Stimulated activated CD8-positive, alpha-beta memory T cell treated with anti-CD3 and anti-CD28 coated beads, Interleukin-2, amount 100 ng/mL, for 48 hours (primary cell): ENCODE measurements at places on chromosomes 3 and 15.
A peak's percentile ranks its signal among the peaks of the same experiment; 100 is the strongest.

DNA sequence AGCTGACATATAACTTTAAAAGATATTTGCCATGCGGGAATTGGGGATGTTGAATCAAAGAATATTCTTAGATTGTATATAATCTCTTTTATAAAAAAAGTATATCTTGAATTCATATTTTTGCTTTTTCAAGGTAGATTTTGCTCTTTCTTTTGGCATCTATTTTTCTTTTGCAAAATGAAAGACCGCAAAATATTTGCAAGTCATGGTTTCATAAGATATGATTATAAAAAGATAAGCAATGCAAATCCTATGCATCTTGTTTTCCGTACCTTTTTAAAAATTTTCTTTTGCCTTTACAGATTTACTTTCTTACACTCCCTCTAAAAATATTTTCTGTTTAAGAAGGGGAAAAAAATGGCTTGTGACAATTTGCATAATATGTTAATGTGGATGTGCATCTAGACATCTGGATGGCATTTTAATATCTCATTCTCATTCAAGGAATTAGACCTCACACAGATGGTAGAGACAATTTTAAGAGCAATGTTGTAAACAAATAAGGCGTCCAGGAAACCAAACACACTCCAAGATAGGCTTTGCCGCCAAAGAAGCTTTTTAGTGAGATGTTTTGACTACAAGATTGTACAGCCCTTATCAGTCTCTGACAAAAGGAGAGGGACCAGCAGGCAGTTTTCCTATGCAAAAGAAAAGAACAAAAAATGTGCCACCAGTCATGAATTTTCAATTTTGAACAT lies 371.1 kb downstream of the CHL1 start:
- no peak for DNase-seq

DNA sequence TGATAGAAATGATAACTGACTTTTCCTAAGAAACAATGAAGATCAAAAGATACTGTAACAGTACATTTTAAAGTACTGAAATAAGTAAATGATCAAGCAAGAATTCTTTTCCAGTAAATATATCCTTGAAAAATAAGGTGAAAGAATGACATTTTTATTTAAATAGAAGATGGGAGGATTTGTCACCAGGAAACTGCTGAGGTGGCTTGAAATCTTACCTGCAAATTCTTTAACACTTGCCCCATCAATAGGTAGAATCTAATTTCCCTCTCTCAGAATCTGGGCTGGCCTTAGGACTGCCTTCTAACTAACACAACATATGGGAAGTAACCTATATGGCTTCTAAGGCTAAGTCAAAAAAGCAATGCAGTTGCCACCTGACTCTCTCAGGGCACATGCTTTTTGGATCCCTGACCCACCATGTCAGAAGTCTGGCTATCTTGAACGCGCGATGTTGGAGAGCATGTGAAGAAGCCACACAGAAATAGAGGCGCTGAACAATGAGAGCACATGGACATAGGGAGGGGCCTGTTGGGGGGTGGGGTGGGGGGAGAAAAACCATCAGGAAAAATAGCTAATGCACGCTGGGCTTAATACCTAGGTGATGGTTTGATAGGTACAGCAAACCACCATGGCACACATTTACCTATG lies 11.5 kb downstream of the ACSBG1 start:
- DNase-seq: no peak

GRCh38 chr3:30871720-30872119 lies 22.7 kb downstream of the GADL1 start:
- no peak for DNase-seq

- no peak for DNase-seq
Observed at GRCh38 chr3:46206282-46207015, 1.7 kb downstream of the CCR1 start.

- DNase-seq: no peak
Observed at GRCh38 chr3:50612970-50613846, 1.6 kb upstream of the CISH start.

DNA sequence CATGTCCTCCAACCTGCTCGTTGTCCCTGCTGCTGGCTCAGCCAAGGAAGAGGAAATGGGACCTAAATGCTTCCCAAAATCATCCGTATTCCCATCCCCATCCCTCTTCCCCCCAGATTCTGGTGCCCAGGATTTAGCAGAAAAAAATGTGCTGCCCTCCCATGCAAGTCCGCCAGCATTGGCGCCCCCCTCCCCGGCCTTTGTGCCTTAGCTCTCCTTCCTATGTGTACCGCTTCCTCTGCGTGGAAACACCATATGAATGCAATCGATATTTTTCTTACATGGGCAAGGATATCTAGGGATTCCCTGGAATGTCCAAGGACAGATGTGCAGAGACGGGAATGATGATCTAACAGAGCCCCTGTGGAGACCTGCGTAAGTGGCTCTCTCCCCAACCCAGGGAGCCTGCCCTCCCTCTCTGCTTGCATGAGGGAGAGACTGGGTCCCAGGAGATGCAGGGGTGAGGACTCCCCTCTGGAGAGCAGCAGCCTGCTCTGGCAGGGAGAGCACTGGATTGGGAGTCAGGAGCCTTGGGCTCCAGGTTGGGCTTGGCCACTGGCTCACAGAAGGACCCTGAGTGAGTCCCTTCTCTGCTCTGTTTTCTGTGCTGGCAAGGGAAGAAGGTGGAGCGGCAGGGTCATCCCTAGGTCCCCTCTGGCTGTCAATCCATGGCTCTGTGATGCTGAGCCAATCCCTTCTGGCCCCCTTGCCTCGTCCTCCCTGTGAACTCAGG lies 227.2 kb downstream of the XXYLT1 start:
- DNase-seq: no peak

GRCh38 chr3:48039487-48040190 lies 23.4 kb upstream of the MAP4 start:
- DNase-seq: no peak

DNA sequence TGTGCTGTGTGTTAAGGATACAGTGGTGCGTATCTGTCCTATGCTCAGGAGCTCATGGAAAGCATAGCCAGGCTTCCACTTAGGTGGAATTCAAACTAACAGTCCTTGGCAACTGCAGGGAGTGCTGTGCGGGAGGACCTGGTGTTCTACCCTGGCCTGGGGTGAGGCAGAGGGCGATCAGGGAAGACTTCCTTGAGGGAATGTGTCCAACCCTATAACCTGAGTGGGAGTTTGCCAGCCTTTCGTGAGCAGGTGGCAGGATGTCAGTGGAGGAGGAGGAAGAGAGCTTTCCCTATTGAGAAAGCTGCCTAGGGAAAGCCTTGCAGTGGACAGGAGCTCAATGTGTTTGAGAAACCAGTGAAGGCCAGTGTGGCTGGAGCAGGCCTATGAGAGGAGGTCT lies 271.1 kb upstream of the C2CD4B start:
- no peak for DNase-seq

DNA sequence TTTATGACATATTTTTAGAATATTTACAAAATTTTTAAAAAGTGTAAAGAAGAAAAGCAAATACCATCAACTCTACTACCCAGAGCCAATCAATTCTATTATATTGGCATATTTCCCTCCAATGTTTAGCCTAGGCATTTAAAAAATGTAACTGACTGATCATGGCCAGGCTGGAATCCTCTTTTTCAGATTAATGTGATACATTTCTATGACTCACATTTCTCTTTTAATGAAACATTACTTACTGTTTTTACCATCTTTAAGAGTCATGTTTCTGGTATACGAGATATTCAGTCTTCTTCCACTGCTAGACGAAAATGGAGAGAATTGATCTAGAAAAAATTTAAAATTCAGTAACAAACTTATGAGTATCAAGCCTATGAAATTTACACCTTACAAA lies 53.4 kb upstream of the DCUN1D1 start:
- DNase-seq: no peak

DNA sequence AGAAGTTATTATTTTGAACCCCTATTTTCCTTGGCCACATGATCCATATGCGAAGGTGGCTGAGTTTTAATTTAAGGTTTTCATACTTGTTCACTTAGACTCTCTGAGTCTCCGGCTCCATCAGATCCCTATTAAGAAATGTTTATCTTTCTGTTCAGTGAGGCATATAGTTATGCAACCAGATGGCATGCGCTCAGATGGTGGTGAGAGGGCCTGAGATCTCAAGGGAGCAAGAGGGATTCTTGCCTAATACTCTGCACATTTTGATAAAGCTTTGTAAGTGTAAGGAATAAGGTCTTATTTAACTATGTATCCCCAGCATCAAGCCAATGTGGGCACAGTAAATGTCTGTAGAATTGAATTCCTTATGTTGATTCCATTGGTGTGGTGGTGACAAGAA lies 78.9 kb upstream of the DPH6 start:
- DNase-seq: no peak

DNA sequence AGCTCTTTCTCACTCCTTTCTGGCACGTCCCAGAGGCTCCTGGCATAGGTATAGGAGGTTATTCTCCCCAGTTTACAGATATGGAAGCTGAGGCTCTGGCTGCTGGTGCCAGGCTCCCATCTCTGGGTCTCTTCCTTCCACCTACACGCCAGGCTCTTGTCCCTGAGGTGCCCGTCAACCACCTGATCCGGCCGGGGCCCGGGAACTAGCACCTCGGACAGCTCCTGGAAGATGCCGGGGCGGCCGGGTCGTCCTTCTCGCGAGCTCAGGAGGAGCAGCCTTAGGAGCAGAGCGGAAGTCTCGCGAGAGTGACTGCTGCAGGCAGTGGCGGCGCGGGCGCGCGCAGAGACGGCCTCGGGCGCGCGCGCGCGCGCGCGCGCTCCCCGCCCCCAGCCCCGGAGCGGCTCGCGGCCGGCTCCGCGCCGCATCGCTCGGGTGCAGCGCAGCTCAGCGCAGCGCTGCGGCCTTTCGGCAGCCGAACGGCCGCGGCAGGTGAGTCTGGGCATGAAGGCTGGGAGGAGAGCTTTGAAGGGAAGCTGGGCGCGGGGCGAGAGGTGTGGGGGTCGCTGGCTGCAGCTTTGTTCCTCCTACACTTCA lies at the start of gene SCAMP5:
Gene SCAMP5 (plus strand): TSS at position 382 of the 597 bp plus-strand sequence. CDS start 16,277 bp downstream, outside the sequence.
- peak; percentile 87 for DNase-seq

DNA sequence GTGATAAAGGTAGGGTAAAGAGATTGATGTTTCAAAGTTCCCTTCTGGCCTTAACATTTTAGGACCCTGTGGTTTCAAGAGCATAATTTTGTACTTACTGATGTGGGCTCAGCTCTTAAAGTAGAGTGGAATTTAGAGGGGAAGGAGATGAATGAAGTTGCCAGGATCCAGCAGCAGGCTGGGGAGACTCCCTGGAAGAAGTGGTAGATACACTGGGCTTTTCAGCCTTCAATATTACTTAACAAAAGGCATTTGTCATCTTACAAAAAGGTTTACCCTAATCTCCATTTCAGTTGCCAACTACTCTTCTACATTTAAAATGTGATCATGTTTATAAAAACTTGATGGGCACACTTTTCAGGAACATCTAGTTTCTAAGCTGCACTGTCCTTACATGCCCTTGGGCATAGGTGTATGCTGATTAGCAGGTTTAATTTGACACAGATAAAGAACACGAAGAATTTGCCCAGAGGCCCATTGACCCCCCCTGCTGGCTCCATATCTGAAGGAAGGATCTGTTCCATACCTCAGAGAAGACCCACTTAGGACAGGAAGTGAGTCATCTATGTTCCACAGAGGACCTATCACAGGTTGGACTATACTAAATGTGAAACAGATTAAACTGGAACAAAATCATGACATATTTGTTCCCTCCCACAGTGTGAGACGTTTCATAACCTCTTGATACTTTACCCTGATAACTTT lies 93.0 kb upstream of the LPP start:
- DNase-seq: peak; percentile 45

DNA sequence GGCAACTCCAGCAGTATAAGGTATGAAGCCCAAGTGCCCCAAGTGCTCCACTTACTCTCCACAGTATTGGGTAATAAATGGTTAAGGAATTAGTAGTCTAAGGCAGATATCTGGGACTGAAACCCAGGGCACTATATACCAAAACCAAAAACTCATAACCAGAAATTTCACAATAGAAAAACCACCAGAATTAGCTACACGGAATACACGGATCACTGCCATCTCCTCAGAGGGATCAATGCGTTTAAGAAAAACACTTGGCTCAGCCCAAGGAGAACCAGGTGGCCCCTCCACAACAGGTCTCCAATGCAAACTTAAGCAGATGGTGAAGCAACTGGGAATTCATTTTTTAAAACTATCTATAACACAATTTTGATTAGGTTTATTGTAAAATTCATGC lies 83.6 kb downstream of the FAIM start:
- no peak for DNase-seq

DNA sequence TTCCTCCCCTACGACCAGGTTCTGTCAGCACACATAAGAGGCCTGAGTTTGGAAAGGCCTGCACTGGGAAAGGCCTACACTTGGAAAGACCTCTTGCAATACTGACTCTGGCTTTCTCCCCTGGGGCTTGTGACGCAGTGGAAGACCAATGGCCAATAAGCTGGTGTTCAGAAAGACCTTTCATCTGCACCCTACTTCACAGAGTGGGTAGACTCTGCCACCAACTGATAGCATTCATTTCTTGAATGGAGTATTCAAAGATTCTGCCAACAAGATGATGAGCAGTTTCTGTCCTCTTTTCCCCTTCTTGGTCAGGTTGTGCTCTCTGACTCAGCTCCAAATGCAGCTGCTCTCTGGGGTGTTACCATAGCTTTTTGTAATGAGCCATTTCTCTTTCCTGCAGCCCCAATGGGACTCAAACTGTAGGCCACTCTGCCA lies 48.8 kb downstream of the TIPARP start:
- no peak for DNase-seq

DNA sequence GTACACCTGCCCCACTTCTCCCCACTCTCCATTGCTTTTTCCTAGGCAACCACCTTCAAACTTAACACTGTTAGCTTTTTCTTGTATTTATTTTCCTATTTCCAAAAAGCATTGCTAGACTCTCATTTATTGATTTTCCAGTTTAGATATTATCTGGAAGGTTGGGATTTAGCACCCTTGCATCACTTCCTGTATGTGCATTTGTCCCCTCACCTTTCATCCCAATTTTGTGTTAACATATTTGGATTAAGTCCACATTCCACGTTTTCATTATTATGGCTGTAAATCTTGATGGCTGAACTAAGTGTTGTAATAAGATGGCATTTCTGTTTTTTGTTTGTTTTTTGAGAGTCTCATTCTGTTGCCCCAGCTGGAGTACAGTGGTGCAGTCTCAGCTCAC lies 109.7 kb downstream of the TBC1D2B start:
- no peak for DNase-seq

DNA sequence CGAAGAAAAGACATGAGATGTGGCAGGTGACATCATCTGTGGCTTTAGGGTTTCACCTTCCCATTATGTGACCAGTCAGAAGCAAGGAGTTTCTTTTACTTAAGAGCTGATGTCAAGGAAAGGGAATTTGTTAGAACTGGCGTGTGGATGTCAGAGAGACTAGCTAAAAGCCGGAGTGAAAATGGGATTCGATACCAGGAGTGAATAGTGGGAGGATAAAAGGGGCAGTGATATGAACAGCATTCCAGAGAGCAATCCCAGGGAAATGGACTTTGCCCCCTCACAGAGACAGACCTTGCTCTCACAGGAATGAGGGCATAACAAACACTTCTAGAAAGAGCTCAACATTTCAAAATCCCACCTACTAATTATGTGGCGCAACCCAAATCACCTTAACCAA lies 5.9 kb upstream of the FMN1 start:
- no peak for DNase-seq

GRCh38 chr3:43213631-43214030 lies 72.7 kb upstream of the SNRK start:
- DNase-seq: no peak

- no peak for DNase-seq
Observed at GRCh38 chr3:164903820-164904451, 174.4 kb downstream of the SI start.

- DNase-seq: no peak
Observed at GRCh38 chr3:186493525-186494255, 50.5 kb downstream of the CRYGS start.

GRCh38 chr3:69426291-69426966 lies 40.5 kb upstream of the FRMD4B start:
- DNase-seq: no peak
